ENCODE measurements at places on chromosomes 12 and 14. TPM values are rescaled to one million over a fixed set of nuclear protein-coding genes. Genes with fewer than 3 reads are reported as not detected.

LYZ gene
- total RNA-seq: 0.10 TPM

DNA sequence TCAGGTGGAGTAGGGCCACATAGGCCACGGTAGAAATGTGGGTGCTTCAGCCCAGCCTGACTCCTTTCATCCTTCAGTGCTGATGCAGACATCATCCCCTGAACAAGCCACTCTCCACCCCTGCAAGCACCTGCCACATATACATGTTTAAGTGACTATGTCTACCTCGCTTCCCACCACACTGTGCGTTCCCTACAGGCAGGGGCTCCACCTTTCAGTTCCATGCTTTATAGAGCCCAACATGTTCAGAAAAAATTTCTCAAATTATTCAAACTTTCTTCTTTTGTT lies 11.6 kb downstream of the SLC7A7 start:
- DNase-seq: no peak

DNA sequence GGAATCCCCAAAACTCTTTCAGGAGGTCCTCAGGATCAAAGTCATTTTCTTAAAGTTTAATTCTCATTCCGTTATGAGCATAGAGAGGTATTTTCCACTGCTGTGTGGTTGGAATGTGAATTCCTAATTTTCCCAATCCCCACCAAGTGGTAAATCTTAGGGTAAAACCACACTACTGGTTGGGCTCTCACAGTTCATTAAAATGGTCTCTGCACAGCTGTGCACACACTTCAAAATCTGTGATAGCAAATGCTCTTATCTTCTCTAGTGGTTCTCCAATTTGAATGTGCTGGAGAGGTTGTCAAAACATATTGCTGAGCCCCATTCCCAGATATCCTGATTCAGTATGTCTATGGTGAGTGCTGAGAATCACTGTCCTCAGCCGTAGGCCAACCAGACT lies 189.1 kb downstream of the BMP4 start:
- no peak for DNase-seq

OR6C2 gene
- total RNA-seq: not detected

KRT83 gene
- not detected for total RNA-seq

GRCh38 chr14:105204931-105205672 lies 24.0 kb upstream of the NUDT14 start:
- no peak for DNase-seq

AGAP2 gene
- 0.72 TPM for total RNA-seq

DNA sequence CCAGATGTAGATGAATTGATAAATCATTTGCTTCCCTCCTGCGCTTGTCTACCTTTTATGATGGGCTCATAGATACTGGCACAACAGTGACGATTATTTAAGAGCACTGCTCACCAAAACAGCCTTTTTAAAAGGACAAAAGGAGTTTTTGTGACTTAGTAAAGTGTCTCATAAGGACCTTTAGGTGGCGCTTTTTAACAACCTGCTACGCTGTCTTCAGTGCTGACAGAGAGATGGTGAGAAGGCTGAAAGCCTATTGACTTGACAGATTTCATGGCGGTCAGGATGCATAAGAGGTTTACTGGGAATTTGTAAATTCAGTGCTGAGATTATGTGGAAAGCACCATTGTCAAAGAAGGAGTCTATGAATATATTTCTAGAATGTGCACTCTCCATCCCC lies 87.6 kb downstream of the SLC15A5 start:
- DNase-seq: peak; percentile 2

DNA sequence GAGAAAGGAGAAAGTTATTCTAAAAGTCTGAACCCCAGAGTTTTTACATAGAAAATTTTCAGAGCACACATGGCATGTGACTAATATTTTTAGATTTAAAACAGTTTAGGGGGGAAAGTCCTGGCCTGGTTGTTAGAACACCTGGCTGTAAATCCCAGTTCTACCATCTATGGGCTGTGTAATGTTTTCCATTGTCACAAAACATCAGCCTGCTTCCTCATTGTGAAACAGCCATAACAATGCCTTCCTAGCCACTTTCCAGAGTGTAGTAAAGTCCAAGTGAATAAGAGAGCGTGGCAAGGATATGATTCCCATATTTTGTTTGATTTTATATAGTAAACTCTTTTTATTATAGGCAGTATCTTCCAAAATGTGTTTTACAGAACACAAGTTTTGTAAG lies 310.0 kb upstream of the DCN start:
- DNase-seq: no peak

DNA sequence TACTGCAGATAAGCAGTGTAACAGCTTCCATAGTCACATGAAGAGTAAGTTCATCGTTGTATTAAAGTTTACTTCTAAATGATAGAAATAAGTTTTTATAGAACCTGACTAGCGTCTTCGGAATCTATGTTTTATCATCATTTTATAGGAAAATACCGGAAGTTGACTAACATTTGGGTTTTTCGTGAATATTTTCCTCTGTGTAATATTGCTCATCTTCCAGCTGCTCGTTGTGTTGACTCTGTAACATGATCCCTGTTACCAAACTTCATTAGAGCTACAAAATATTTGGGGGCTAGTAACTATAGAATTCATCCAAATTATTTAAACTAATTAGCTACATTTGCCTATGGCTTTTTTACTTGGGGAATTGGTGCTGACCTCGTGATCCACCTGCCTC lies 37.2 kb downstream of the DDX51 start:
- DNase-seq: no peak

PLEKHD1 gene
- total RNA-seq: not detected

DNA sequence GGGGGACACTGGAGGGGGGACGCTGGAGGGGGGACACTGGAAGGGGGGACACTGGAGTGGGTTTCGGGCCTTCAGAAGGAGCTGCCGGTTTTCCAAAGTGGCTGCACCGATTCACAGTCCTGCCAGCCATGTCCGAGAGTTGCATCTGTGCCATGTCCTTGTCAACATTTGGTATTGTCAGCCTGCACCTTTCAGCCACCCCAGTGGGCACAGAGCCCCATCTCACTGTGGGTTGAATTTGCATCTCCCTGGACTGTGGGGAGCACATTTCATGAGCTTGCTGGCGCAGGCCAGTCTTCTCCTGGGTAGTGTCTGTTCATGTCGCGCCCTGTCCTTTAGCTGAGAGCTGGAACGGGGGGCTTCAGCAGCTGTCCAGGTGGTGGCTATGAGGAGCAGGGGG lies 72.7 kb downstream of the GALNT9 start:
- DNase-seq: no peak

GRCh38 chr12:88247241-88247643 lies 105.1 kb downstream of the TMTC3 start:
- peak; percentile 89 for DNase-seq

OTX2 gene
- total RNA-seq: not detected

- DNase-seq: no peak
These were observed 208.6 kb upstream of the OR4E1 start for GRCh38 chr14:21882226-21882625.

DNA sequence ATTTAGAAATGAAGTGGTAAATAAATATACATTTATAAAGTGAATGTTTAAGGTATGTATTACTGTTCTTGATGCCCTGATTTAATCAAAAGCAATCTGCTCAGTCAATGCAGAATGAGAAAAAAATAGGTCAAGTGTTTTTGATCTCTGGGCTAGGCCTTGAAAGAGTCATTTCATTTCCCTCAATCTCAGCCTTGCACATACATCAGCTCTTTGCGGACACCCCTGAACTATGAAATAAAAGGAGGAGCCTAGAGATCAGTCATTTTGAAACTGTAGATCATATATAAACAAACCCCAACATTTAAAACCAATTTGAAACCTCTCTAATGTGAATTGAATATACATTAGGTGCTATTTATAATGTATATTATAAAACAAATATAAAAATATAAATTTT lies 42.5 kb downstream of the ATG2B start:
- no peak for DNase-seq

CPNE6 gene
- total RNA-seq: not detected

GRCh38 chr12:13570005-13570694 lies 373.6 kb downstream of the EMP1 start:
- DNase-seq: no peak

GCN1 gene
- 39.4 TPM for total RNA-seq

GRCh38 chr12:131860472-131861260 lies 32.5 kb downstream of the MMP17 start:
- peak; percentile 92 for DNase-seq

DNA sequence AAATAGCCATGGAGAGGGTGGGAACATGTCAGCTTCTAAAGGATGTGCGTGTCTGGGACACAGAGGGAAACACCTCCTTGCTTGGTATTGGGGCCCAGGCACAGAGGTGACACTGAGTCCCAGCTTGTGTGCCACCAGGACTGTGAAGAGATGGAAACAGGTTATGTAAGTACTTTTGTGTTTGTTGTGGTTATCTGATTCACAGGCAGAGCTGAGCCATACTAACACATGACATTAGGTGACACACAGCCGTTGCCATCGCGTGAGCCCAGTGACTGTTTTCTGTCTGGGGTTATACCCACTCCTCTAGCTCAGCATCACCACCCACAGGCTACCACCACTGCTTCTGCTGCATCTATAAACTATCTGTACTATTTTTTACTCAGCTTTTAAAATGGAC lies 12.1 kb upstream of the FLVCR2 start:
- DNase-seq: peak; percentile 20

MIP gene
- total RNA-seq: 0.29 TPM

GRCh38 chr12:92488735-92489134 lies 214.1 kb upstream of the PLEKHG7 start:
- no peak for DNase-seq

DNA sequence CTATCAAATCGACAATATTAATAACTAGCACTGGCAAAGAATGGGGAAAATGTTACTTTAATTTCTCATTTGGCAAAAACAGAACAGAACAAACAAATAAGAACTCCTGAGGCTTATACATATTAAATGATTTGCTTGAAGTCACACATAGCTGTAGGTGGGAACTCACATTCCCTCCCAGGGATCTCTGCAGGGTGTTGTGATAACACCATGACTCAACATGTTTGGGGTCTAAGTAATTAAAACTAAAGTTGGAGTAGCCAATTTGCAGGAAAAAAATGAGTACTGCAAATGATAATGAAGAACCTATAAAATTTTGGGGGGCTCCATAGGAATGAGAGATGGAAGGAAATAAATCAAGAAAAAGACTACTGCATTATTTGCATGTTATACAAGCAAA lies 27.5 kb downstream of the UNC79 start:
- no peak for DNase-seq

GRCh38 chr12:66199831-66200509 lies 11.0 kb downstream of the IRAK3 start:
- no peak for DNase-seq

GRCh38 chr14:59020382-59020781 lies 168.1 kb upstream of the DAAM1 start:
- peak; percentile 44 for DNase-seq

DNA sequence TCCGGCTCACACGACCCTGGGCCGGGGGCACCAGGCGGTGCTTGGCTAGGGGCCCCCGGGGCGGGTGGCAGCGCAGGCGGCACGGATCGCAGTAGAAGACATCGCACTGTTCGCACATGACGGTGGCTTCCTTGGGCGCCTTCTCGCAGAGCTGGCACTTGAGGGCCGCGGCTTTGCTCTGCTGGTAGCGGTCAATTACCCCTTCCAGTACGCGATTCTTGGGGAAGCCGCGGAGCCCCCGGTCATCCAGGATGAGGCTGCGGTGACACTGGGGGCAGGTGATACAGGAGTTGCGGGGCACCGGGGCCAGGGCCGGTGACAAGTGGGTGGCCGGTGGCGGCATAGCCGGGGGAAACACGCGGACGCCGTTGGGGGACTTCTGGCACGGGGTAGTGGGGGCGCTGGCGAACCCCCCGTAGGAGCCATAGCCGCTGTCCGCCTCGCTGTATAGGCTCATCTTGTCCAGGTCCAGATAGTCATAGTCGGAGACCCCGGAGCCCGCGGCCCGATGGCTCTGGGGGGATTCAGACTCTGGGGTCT lies 553 bp downstream of the TRIM9 start:
- DNase-seq: no peak

DNA sequence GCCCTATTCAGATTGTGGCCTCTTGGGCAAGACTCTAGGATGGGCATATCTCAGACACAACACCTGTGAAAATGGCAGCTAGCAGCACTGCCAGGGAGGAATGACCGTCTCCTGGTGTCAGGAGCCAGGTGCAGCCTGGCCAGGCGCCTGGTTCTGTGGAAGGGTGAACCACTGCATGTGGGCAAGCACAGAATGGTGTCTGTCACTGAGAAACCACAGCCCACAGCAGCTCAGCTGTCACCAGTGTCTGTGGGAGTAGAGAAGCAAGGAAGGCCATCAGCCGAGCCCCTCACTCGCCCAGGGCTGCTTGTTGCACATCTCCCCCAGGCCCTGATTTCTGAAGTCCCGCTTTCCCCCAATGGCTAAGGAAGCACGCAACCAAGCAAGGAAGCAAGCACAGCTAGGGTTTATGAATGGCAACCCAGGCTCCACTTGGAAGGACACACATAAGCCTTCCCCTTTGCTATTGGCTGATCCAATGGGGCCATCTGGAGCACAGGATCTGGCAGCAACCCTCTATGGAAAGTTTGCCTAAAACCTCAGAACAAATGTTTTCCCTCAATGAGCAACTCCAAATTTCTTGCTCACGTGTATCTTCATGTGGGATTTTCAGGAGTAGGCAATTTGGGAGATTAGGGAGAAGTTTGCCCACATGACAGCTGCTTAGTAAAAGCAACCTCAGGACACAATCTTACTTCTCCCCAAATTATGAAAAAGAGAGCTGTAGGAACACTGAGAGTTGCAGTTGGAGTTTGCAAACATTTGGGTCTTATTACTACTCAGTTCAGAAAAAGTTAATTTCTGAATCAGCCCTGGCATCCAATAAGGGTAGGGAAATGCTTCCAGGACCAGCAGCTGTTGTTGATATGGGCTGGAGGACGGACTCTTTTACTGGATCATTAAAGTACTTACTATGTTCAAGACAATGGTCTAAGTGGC lies 44.7 kb downstream of the GPHB5 start:
- DNase-seq: no peak

ANKS1B gene
- not detected for total RNA-seq

SPTB gene
- 1.2 TPM for total RNA-seq

KLRF1 gene
- total RNA-seq: not detected

GRCh38 chr12:116910645-116911451 lies at the start of gene FBXW8:
Gene FBXW8, plus strand, starts transcription at chr12:116910950. Its CDS starts 88 bp downstream, at chr12:116911038.
- DNase-seq: peak; percentile 76

SDR9C7 gene
- total RNA-seq: not detected

GRCh38 chr12:27905285-27906126 lies 67.0 kb downstream of the PTHLH start:
- DNase-seq: no peak

PAX9 gene
- total RNA-seq: not detected

CATSPERB gene
- not detected for total RNA-seq

SYCP3 gene
- total RNA-seq: 0.20 TPM

DNA sequence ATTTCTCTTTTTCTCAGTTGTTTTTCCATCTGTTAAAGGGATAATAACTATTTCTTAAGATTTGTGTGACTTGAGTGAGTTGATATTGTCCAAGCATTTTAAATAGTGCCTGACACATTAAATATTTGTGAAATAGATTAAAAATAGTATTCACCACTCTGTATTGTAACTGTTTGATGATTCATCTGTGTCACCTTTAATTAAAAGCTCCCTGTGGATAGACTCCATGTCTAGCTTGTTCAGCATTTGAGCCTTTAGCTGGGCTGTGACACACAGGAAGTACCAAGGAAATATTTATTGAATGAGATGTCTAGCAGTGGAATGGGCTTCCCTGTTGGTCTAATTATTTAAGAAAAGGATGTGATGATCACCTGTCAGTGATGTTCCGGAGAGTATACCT lies 1.8 kb upstream of the GLIPR1L2 start:
- DNase-seq: peak; percentile 54
